ENCODE measurements at places on chromosomes 4 and X. TPM values are rescaled to one million over a fixed set of nuclear protein-coding genes. Genes with fewer than 3 reads are reported as not detected.

MAGEA8 gene
- not detected for total RNA-seq

FOXP3 gene
- total RNA-seq: not detected

GPM6B gene
- 40.8 TPM for total RNA-seq

DCHS2 gene
- total RNA-seq: not detected

ARHGAP4 gene
- 0.37 TPM for total RNA-seq
